ENCODE measurements at places on chromosomes 1 and 21.

- DNase-seq = no peak
Observed at GRCh38 chr1:205505791-205506190, 1.3 kb downstream of the CDK18 start.

- DNase-seq = no peak
Observed at GRCh38 chr21:25441835-25442234, 165.4 kb downstream of the MRPL39 start.

DNA sequence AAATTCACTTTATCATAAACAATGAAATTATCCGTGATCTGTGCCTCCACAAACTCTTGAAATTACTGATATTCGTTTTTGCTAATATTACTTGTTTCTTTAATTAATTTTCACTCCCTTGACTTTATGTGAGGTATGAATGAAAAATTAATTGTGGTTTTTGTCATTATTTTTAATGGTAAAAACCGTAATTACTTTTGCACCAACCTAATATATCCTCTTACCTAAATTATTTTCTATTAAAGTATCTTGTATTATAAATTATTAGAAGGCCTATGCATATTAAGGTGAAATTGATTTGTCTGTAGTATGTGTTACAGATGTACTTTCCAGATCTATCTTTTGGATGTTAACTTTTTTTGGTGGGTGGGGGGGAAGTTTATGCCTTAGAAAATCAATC, 315.9 kb downstream of the KCTD3 start:
- no peak for DNase-seq

- no peak for DNase-seq
Observed at GRCh38 chr1:180836449-180836848, 76.2 kb upstream of the KIAA1614 start.

GRCh38 chr1:163673759-163674151, 352.0 kb downstream of the NUF2 start:
- peak; percentile 37 for DNase-seq

- no peak for DNase-seq
Observed at GRCh38 chr21:35257413-35257812, 208.3 kb upstream of the RUNX1 start.

DNA sequence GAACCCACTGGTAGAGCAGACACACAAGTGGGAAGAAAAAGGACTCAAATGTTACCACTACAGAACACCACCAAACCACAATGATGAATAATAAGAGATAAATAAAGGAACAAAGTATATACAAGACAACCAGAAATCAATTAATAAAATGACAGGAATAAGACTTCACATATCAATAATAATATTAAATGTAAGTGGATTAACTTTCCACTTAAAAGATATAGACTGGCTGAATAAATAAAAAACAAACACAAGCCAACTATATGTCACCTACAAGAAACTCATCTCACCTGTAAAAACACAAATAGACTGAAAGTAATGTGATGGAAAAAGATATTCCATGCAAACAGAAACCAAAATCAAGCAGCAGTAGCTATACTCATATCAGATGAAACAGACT, 6.9 kb upstream of the CLIC6 start:
- DNase-seq = no peak

DNA sequence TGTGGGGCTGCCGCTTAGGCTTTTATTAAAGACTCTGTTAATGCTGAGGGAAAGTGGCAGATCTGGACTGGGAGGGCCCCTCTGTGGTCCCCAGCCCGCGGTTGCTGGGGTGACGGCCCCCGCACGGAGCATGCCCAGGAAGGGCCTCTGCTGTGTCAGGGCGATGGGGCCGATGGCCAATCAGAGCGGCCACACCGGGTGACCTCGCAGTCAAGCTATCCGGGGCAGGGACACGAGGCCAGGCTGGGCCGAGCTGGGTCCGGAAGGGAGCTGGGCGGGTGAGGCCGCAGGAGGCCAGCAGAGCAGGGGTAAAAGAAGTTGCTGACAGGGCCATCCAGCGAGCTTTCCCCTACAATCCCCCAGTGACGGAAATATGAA, 145.1 kb downstream of the CASZ1 start:
- peak; percentile 56 for DNase-seq

- DNase-seq = no peak
Observed at GRCh38 chr21:46604975-46605766, at the start of gene S100B. S100B (minus strand) TSS chr21:46605082; CDS start chr21:46602415, 2,667 bp downstream.

DNA sequence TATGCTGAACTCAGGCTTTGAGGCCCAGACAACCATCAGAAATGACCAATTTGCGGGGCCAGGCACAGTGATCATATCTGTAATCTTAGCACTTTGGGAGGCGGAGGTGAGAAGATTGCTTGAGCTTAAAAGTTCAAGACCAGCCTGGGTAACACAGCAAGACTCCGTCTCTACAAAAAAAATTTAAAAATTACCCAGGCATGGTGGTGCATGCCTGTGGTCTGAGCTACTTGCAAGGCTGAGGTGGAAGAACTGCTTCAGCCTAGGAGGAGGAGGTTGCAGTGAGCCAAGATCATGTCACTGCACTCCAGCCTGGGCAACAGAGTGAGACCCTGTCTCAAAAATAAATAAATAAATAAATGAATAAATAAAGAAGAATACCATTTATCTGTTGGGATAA, 156.5 kb downstream of the EIF4G3 start:
- DNase-seq = no peak

- no peak for DNase-seq
Observed at GRCh38 chr1:86085741-86086409, 70.7 kb downstream of the COL24A1 start.

DNA sequence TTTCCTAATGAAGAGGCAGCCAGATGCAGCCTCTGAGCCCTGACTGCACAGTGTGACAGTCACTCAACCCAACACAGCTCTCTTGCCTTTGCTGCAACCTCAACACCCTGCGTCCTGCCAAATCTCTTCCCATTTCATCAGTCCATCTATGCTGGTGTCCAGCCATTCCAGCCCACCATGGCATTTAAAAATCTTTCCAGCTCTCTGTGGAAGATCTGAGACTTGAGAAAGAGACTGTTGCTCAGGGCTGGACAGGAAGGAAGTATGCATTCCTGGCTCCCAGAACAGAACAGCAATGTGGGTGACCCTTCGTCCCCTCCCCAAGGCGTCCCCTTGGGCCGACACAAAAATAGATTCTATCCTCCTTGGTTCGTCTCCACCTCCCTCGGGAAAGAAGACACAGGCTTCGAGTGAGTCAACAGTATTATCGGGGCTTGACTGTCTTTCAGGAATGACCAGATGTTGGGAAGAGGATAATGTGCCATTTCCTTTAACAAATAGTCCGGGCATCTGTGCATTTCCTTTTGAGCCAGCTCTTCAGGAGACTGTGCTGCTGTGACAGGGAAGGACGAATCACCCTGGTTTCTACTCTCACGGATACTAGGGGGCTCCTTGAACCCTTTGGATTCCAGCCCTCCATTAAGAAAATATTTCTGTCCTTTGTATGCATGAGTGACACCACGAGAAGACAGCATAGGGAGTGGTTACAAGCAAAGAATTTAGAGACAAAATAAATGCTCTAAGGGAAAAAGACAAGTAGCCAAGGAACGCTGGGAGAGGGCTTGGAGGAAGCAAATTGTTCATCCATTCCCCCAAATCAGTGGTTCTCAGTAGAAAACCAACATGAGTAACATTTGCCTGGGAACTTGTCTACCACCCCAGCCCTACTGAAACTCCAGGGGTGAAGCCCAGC, 111.4 kb upstream of the CDC42BPA start:
- no peak for DNase-seq

DNA sequence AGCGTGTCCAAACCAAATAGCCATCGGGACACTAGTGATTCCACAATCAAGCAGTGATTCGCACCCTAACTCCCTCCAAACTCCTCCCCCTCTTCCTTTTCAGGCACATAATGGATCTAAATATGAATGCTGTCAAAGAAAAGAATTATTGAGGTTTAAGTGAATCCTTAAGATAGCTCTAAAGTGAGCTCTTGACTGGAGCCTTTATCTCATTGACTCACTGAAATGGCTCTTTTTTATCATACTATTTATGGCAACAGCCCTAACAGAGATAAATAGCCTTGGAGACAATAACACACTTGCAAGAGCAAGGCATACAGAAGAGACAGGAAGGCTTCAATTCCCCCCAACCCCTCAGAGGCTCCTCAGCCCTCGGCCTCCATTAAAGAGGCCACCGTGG, 143.3 kb downstream of the PLXNA2 start:
- DNase-seq = no peak

- no peak for DNase-seq
Observed at GRCh38 chr1:53946252-53947171, at the start of gene LRRC42. LRRC42 (plus strand) TSS chr1:53946350; CDS start chr1:53952000, 5,650 bp downstream.

DNA sequence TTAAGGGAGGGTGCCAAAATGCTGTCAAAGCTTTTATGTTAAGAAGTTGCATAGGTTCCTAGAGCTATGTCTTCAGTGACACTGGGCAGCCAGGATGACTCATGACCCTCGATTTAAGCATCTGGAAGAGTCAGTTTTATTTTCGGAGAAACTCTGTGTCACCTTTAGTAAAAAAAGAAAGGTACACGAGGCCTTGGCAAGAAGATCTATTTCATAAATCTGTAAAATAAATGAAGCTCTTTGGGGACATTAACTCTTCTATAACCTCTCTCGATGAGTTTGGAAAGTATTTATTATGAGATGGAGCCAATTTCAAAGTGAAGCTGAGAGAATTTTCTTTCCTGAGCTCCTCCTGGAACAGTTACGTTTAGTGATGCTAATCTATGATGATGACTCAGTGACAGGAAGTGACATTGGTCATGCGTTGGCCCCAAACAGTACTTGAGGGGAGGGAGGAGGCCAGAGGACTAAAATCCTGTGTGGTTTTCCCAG, 156.5 kb downstream of the HLX start:
- no peak for DNase-seq

GRCh38 chr1:81714636-81715035, 86.1 kb upstream of the ADGRL2 start:
- no peak for DNase-seq

DNA sequence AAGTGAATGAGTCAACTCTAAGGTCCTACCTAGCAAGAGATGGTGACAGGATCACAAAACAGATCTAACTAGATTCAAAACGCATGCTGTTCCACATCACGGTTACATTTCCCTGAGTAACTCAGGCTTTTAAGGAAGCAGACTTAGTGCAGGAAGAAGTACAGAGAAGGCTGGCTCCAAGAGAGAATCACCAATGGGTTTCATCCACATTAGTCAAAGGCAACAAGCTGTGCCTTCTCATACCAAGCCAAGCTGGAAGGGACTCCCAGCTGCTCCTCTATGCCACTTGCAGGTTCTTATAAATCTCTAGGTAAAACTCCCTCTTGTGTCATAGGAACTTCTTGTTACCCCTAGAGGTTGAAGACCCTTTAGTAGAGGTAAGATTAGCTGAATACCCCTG, 109.0 kb downstream of the KCNH1 start:
- no peak for DNase-seq

- DNase-seq = no peak
Observed at GRCh38 chr1:87572891-87573290, 244.2 kb downstream of the LMO4 start.

- DNase-seq = peak; percentile 15
Observed at GRCh38 chr1:233361876-233362275, 34.4 kb downstream of the MAP3K21 start.

DNA sequence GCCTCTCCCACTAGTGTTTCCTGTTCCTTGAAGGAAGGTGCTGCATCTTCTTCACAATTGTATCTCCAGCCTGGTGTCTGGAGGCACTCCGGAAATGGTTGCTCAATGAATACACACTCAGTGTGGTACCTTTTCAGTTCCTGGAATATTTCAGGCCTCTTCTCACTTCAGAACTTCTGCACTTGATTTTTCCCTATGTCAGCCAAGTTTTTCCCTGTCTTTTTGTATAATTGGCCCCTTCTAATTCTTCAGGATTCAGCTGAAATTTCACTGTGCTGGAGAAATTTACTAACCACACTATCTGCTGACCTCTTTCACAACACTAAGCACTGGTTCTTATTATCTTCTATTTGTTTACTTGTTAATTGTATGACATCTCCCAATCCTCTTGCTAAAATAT, 61.2 kb upstream of the MAP10 start:
- no peak for DNase-seq

DNA sequence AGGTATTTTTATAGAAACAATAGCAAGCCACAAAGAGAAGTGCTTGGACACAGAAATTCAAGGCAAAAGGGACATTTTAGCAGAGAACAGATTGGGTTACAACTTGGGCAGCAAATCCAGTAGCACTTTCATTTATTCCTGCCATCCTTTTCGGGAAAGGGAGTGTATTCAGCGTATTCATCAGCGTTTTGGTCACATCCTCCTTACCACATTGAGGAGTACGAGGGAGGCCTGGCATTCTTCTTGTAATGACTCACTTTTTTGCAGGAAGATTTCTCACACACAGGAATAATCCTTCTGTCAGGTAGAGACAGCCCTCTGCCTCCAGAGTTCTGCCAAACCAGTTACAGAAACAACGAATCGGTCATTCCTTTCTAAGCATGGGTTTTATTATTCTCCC, 18.1 kb upstream of the FAM78B start:
- DNase-seq = no peak

- peak; percentile 18 for DNase-seq
Observed at GRCh38 chr1:163361123-163361934, 39.6 kb downstream of the NUF2 start.

GRCh38 chr21:44020551-44020950, 8.4 kb downstream of the TRAPPC10 start:
- DNase-seq = no peak

DNA sequence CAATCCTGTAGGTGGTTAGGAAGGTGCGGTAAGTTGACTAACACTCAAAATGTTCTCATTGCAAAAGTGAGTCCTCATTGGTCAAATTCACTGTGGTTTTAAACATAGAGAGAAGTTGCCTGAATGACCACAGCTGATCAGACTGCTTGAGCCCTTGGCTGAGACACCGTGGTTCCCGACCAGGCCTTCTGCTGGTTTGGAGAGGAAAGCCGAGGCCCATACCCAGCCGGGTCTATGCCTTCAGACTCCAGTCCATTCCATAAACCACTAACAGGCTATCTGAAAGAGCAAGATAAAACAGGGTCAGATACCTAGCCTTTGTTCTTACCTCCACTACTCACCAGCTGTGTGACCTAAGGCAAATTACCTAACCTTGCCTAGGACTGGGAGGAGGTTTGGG, 133.9 kb downstream of the LMX1A start:
- DNase-seq = no peak

DNA sequence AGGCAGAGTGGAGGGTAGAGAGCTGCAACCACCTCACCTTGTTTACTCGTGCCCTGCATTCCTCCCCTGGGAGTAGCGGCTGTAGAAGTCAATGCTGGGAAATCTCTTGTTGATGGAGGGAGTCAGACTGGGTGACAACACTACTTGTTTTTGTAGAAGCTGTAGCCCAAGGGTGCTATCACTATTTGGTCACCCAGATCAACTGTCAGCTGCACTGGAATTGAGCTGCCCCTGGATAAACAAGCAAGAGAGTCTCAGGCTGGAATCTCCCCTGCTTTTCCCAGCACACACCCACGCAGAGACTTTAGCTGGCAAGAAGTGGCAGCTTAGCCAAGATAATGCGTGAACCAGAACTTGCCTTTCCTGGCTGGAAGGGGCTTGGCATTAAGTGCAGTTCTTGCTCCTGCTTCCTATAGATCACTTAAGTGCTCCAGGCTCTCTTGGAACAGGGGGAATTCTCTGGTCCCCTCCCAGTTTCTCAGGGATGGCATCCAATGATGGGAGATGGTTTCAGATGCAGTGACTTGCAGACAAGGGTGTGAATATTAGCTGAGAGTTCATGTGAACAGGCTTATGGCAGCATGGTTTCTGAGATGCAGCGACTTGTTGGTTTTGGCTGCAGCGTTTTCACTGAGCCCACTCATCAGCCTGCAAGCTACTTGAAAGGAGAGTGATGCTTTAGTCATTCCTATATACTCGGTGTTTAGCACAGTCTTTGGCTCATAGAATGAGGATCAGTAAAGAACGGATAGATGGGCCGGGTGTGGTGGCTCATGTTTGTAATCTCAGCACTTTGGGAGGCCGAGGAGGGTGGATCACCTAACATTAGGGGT, 16.8 kb downstream of the ATP2B4 start:
- DNase-seq = no peak

GRCh38 chr1:232704694-232705680, 75.1 kb upstream of the SIPA1L2 start:
- DNase-seq = no peak

Measured in nephron progenitor cell (in vitro differentiated cells).